Eye (tissue), 1 donor: ENCODE measurements at places on chromosomes 6 and 20.

DNA sequence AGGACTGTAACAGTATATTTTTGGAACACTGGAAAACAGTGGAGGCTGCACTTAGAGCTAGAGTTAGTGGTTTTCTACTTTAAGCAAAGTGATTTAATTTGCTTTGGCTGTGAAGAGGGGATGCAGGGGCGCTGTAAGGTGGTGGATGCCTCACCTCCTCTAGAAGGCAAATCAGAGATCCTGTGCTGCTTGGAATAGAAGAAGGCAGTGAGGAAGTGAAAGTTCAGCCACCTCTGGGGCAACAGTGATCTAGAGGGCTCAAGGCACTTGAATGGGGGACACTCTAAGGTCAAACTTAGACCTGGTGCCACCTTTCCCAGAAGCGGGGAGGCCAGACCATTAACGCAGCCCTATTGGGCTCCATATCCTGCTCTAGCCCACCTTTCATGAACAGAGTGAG is 19.0 kb upstream of the SNRPB2 start:
- no peak for DNase-seq

DNA sequence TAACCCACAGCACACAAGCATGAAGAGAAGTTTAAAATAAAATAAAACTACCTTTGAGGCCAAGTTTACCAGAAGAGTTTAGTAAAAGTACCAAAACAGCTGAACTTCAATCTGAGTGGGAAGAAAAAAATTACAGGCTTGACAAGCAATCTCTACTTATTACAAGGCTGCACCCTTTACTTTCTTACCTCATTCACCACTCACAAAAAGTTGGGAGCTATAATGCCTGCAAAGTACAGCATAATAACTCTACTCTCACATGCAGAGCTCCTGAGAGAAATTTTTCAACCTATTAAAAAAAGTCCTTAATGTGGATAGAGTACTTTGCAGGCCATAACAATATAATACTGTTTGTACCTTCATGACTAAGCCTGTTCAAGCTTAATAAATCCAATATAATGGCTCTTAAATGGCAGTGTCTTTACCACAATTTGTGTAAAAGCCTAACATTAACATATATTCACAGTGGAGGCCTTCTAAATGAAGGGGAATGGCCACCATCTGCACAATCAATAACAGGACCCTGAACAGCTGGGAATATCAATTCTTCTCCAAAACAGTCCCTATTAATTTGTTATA is 103.1 kb downstream of the DST start:
- DNase-seq, result peak; percentile 18

- DNase-seq, result no peak
Measured at GRCh38 chr6:109420751-109421150, 19.7 kb downstream of the PPIL6 start.

DNA sequence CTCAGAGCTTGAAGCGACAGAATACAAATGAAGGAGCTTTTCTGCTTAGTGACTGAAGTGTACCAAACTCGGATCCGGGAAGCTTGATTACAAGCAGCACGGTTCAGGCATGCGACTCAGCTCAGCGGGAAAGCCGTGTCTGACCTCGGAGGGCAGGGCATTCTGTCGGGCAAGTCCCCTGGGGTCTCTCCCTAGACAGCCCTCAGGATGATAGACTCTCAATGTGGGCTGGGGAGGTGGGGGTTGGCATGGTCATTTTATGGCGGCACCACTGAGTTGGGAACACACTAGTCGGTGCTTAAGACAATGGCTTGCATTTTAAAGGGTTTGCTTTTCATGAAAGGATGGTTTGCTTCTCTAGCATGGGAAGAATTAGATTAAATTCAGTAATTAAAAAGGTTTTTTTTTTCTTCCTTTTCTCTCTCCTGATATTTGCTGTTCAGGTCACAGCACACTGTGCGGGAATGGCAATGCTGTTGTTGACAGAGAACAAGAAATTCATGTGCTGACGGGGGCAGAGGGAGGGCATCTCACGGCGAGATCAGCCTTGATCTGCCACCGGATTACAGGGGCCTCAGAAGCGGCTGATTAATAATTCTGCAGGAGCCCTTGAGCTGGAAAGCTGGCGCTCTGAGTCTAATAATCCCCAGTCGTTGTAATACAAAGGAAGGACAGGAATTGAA is 80.7 kb upstream of the TRAF3IP2 start:
- DNase-seq, result peak; percentile 89

- no peak for DNase-seq
Measured at GRCh38 chr20:54633374-54634355, 158.3 kb downstream of the DOK5 start.

DNA sequence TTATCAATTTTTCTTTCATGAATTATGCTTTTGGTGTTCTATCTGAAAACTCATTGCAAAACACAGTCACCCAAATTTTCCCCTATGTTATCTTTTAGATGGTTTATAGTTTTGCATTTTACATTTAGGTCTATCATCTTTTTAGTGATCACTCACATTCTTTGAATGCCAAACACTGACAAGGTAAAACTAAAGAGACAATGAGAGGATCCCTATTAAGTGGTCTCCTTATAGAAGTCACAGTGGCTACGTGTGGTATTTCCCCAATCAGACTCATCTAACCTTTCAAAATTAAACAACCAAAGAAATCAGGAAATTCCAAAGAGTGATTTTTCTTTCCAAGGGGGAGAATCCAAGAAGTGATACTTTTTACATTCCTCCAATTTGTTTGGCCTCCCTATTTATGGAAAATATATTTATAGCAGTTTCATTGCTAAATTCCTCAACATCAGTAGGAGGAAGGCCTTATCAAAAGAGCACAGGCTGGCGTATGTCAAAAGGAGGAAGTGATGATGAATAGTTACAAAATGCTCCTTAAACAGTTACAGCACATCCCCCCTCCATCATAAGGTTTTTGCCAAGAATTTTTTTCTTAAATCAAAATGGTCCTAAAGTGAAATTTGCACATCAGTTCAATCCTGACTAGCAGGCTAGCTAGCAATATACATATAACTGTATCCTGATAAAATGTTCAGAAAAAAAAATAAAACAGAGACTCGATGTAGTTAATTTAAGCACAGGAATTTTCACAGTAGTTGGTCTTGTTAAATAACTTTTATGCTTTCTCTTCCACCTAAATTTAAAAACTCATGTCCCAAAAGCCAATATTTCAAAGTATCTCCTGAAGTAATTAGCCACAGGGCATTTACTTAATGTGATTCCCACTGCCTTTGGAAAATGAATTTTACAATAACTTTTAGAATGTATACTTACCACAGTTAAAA is 76.2 kb upstream of the IPCEF1 start:
- no peak for DNase-seq

DNA sequence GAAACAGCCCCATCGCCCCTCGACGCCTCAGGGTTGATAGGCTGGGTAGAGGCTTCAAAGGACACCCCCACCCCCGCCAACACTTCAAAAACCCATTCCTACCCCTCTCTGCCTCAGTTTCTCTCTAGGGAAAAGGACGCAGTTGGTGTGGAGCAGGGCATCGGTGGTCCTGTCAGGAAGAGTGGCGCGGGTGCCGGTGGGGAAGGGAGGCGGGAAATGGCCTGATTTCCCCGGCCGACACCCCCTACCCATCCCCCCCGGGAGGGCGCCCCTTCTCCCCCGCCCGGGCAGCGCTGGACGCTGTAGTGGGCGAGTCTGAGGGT is 367 bp downstream of the NRSN2 start:
- DNase-seq, result no peak

DNA sequence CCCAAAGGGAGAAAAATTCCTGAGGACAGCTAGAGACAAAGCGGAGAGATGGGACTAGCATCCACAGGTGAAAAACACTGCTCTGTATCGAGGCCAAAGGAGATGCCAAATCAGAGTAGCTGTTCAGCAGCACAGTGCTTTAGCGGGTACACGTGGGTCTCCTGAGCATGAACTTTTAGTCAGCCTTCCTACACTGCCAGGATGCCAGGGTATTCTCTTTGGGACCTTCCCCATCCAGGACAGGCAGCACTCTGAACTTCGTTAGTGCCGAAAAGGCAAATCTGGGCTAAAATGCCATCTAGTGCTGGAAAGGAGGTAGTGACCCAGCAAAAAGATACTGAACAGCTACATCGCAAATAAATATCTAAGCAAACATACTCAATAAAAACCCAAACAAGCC is 64.9 kb downstream of the C6orf58 start:
- peak; percentile 53 for DNase-seq

- DNase-seq, result no peak
Measured at GRCh38 chr6:145551164-145551563, 184.2 kb downstream of the EPM2A start.

- DNase-seq, result peak; percentile 71
Measured at GRCh38 chr20:57628047-57628961, 8.1 kb upstream of the ZBP1 start.
